HT1080 (cell line): ENCODE measurements at places on chromosomes 7 and 10. TPM values are rescaled to one million over a fixed set of nuclear protein-coding genes. Genes with fewer than 3 reads are reported as not detected.

DNA sequence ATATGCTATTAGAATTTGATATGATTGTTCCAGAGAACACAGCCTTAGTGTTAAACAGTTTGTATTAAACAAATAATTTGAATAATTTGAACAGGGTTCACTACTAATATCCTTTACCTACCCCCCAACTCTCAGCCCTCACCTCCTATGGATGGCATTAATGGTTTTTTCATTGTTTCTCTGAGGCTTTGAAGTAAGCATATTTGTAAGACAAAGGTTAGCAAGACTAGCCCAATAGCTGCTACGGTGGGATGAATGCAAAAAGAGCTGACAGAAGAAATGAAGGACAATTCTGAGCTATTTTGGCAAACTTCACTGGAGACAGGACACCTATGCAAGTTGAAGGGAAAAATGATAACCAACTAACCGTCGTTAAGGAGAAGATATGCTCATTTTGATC lies 61.6 kb downstream of the ARL4A start:
- no peak for DNase-seq

DNA sequence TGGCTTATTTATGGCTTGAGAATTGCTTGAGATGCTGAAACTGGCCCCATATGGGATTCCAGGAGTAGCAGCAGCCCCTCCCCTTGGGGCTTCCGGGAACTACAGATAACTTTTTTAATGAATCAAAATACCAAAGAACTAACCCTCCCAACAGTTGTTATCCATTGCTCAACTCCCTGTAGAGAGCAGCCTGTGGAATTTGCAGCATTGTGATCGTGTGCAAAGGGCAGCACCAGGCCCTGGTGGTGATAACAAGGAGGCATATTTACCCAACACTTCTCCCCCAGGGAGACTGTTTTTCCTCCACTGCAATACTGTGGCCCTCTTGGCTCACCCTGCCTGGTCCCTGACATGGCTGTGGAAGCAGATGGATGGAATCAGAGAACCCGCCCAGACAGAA lies 196.2 kb downstream of the PLXNA4 start:
- DNase-seq, result no peak

DNA sequence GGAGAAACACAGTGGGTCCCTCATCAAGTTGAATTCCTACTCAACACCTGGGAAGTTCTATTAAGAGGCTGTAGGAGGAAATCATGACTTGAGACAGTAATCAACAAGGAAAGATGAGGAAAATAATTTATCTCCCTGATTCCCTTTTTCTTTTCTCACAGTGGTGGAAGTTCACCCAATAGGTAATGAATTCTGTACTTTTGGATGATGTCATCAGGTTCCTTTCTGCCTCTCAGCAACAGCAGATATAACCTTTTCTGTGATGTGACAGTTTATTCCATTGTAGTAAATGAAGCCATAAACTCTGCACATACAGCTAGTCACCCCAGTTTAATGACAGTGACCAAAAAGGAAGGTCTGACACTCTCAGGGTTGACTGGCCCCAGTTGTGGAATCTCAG lies 1265.0 kb downstream of the NXPH1 start:
- DNase-seq, result no peak

- no peak for DNase-seq
Observed at GRCh38 chr7:132520591-132521280, 55.5 kb downstream of the PLXNA4 start.

DNA sequence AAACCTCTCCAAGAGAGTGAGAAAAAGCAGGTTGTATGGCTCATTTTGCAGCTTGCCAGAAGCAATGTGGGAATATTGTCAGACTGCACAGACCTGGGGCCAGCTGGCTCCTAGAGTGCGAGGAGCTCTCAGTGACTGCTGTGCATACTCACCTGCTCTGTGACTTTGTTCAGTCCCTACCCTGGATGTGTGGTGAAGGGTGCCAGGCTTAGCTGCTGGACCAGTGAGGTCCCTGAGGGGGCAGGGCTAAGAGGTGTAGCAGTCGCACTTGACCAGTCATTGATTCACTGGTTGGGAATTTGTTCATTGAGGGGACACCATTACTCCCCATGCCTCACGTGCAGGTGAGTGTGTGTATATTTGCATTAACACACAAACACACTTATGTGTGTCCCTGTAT lies 60.1 kb downstream of the IKZF1 start:
- no peak for DNase-seq

C10orf67 gene
- total RNA-seq, result 0.10 and 0.50 TPM in 2 replicates

ZNRF2 gene
- 5.1 and 9.2 TPM in 2 replicates for total RNA-seq

GIMAP8 gene
- total RNA-seq, result not detected in 2 replicates

GRCh38 chr7:45682358-45682735 lies 108.2 kb downstream of the ADCY1 start:
- no peak for DNase-seq

PTF1A gene
- not detected in 2 replicates for total RNA-seq

CALD1 gene
- 47.7 and 57.3 TPM in 2 replicates for total RNA-seq

WAPL gene
- total RNA-seq, result 32.1 and 32.6 TPM in 2 replicates

SORCS3 gene
- total RNA-seq, result 0.03 and 0.05 TPM in 2 replicates

GRID2IP gene
- total RNA-seq, result not detected in 2 replicates

EN2 gene
- total RNA-seq, result not detected in 2 replicates

VWDE gene
- total RNA-seq, result 1.1 and 1.6 TPM in 2 replicates

DNA sequence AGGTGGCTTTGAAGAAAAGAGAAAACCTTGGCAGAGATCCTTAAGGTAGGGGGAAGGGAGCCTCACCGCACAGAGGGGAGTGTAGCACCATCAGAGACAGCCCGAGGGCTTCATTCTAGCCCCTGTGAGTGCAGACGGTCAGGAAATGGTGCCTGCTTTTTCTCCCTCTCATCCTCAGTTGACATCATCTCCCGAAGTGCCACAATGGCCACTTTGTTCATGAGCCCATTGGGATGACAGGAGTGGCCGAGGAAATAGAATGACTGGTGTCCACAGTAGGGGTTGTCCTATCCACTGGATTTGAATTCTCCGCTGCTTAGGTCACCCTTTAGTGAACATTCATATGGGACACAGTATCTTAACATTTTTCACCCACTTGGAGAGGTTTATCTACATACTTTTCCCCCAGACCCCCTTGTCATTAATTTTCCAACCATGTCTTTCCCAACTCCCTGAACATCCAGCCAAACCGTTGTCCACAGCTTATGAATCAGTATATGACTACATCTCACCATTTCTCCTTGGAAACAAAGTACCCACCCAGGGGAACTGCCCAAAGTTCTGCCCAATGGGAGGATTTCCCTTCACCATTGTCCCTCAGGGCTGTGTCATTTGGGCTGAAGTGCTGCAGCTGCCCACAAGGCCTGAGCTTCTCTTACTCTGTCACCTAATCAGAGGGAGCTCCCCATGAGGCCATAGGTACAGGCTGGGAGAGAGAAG lies 108.8 kb downstream of the ADCY1 start:
- peak; percentile 6 for DNase-seq

DNA sequence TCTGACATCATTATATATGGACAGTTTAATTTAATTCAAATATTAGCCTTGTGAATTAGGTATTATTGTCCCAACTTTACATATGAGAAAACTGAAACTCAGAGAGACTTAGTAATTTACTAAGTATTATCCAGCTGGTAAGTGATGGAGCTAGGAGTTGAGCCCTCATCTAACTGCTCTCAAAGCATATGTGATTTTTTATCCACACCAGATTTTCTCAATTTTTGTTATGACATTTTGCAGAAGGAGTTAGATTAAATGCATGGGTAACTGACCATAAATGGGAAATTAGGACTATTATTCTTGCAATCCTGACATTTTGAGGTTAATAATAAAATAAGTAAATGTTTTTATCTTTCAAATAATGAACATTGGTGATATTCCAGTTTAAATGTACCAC lies 778.3 kb upstream of the SORCS1 start:
- DNase-seq, result no peak

IKZF1 gene
- not detected in 2 replicates for total RNA-seq

HTR5A gene
- total RNA-seq, result not detected in 2 replicates

ENTPD1 gene
- not detected in 2 replicates for total RNA-seq

WIPF3 gene
- not detected in 2 replicates for total RNA-seq

- no peak for DNase-seq
Observed at GRCh38 chr7:380711-381210, 90.8 kb downstream of the FOXL3 start.

GRCh38 chr7:28483908-28484605 lies 71.7 kb downstream of the CREB5 start:
- DNase-seq, result no peak

DNA sequence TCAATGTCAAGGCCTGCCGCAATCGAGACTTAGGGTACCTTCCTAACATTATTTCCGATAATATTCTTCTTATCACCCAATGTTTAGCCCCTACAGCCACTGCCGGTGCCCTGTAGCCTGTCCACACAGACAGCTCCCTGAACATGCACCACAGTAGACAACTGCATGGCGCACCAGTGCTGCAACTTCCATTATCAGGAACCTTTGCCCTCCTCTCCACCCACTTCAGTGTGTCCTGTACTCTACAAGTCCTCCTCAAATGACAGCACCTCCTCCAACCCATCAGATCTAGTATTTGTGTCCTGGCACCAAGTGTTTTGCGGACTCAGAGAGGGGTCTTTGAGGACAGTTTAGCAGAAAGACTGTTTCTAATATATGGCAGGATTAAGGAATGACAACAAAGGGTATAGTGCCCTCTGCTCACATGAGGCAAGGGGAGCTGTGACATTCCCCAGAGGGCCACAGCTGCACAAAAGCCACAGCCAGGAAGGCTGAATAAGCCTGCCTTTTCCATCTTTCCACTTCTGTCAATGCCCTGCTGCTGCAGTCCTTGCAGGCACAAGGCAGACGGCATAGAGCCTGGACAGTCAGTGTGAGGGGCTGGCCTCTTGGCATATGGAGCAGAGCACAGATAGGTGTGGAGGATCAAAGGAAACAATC lies 335.4 kb downstream of the PARD3 start:
- DNase-seq, result no peak

DNA sequence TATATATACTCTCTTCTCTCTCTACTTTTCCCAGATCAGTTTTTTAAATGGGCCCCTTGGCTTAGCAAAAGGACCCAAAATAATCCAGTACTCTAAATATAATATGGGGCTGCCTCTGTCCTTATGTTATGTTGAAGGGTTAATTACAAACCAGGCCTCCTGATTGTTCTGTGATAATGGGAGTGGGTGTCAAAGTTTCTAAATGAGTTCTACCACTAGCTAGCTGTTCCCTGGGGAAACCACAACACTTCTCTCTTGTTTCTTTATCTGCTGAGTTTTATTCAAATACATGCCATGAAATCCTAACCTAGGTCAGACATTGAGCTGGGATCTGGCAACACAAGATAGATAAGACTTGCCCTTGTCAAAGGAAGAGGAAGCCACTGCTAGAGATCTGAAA lies 3.8 kb downstream of the HTR5A start:
- DNase-seq, result no peak

- DNase-seq, result peak; percentile 47
Observed at GRCh38 chr7:31003721-31004120, 40.0 kb downstream of the GHRHR start.

GRCh38 chr10:1895691-1896090 lies 158.4 kb upstream of the ADARB2 start:
- no peak for DNase-seq

- DNase-seq, result no peak
Observed at GRCh38 chr7:45233249-45233775, 75.7 kb downstream of the RAMP3 start.

TFR2 gene
- not detected in 2 replicates for total RNA-seq
